GM18507 (cell line): ENCODE measurements at places on chromosomes 1 and 21.
A peak's percentile ranks its signal among the peaks of the same experiment; 100 is the strongest.

DNA sequence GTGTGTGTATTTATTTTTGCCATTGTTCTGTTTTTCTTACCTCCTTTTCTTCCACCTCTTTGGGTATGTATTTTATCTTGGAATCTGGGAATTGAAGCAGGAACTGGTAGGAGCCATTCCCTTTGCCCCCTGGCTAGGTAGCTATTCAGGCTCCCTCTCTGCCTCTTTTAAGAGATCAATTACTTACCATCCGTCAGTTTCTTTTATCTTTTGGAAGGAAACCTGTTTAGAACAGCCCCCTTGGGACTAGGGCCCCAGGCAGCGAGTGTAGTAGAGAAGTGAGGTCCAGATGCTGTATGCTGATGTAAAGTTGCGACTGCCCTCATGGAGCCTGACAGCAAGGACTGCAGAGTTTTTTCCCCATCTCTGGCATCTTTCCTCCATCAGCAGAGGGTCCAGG is 41.6 kb downstream of the KIRREL1 start:
- DNase-seq, result no peak

GRCh38 chr1:111618961-111619634 is 491 bp upstream of the RAP1A start:
- no peak for DNase-seq

DNA sequence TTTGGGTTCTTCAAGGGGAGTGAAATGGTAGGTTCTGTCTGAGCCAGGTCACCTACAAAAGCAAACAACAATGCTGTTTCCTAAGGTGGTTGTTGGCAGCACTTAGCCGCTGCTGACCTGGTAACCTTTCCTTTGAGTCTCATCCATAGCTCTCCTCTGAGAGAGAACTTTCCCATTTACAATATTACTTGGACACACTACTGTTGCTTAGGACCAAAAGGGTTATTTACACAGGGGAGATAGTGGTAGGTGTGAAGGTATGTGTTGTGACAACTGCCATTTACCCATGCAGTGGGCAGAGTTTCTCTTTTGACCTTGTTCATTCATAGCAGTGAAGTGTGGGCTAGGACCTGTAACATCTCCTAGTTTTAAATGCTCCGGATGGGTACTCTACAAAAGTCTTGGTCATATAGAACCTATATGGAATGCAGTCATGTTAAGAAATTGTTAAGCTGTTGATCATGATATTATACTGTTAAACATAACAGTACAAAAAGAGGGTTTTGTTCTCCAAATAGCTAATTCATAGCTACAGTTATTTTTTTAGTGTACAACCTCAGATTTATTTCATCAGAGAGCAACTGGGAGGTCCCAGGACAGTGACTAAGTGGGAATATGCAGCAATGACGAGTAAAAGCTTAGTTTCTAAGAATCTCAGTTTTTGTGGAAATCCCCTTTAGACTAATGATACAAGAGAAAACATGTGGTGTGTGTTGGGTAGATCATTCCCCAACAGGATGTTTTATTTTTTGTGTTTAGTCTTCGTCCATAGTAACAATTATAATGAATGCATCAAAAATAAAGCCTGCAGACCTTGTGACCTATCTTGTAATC is 219.7 kb downstream of the NFIA start:
- DNase-seq, result no peak

- DNase-seq, result no peak
Observed at GRCh38 chr1:9106286-9106685, 22.6 kb downstream of the GPR157 start.

- no peak for DNase-seq
Observed at GRCh38 chr1:65541865-65542264, 121.4 kb downstream of the LEPR start.

DNA sequence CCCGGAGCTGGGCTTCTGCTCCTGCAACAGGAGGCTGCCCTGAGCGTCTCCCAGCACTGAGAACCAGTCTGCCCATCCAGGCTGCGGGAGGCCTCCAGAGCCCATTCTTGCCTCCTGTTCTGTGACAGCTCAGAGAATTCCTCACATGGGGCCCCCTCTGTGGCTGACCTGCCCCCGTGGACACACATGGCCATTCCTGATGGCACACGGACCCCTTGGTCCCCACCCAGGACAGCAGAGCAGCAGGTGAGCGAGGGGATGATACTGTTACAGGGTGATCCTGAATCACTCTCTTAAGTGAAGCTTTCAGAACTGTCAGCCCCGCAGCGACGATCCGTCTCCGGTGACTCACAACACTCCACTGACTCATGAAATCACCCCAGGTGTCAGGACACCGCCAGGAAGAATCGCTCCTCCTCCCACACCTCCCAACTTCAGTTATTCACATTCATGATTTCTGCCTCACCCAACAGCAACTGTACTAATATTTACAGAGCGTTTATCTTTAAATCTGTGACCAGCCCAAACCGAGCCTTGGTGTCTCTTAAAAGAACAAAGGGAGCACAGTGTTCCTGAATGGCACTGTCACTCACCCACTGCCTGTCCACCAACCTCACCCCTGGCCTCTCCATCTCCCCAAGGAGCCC is 22.5 kb downstream of the CHD5 start:
- no peak for DNase-seq

DNA sequence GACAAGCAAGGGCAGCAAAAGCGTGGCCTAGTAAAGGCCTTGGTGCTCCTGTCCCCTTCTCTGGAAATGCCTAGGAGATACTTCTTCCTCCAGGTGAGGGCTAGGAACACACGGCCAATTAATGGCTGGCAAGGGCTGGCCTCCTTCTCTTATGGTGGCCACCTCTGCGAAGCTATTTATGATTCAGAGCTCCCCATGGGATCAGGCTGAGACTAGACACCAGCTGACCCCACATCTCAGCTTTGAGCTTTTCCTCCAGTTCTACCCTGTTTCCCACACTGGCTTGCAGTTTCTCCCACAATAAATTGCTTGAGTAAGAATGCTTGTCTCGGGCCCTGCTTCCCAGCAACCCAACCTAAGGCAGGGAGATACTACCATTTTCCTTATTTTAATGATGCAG is 53.7 kb downstream of the CAMK2N1 start:
- no peak for DNase-seq

GRCh38 chr1:226702957-226703831 is 35.9 kb downstream of the ITPKB start:
- DNase-seq, result peak; percentile 78

GRCh38 chr1:31135973-31136600 is 70.6 kb upstream of the PUM1 start:
- no peak for DNase-seq

DNA sequence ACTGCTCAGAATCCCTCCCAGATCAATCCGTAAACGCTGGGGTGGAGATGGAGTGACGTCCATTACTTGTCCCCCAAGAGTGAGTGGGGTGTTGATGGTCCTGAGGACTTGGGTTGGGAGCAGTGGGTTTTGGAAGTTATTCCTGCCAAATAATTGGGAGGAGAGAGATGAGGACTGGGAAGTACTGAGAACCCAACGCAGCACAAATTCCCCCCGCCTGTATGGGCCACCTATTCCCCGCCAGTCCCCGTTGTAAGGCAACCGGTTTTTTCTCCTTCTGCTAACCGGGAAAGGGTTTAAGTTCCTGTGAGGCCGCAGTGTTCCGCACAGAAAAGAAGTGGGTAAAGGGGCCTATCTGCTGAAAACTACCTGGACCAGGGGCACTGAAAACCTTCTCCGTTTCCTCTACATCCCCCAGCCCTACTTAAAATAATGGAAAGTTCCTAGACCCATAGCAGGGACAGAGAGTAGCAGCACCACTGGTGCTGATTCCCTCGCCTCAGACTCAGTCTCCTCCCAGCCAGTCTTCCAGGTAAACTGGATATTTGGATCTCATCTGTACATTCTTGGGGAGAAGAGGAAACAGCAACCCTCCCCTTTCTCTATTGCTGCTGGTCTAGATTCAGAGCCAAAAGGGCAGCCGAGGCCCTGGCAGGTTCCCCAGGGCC is 738 bp downstream of the LURAP1 start:
- no peak for DNase-seq

DNA sequence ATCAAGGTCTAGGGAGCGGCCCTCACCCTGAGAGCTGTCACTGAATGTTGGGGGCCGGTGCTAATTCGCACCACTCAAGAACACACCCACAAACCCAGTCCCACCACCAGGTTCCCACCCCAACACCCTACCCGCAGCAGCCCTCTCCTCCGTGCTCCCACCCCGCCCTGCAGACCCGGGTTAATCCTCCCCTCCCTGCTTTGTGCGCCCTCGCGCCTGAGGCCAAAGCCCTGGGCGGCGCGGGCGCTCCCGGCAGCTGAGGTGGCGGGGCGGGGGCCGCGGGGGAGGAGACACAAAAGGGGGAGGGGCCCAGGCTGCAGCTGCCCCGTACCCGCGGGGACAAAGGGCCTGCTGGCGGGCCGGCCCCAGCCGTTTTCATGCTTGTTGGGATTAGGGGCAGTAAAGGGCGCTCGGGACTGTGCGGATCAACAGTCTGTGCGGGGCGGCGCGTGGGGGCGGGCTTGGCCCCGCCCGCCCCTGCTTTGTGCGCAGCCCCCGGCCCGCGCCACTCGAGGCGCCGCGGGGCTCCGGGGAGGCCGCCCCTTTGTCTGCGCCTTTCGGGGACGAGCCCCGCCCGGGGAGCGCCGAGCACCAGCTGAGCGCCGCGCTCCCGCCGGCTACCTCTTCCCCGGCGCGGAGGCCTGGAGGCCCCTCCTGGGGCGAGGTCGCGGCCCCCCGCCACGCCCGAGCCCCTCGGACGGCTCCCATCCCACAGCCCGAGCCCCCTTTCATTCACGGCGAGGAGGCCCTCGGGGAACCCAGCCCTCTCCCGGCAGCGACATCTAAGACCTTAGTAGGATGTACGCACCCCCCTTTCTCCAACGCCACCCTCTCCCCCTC is 10.9 kb downstream of the C1orf216 start:
- no peak for DNase-seq

DNA sequence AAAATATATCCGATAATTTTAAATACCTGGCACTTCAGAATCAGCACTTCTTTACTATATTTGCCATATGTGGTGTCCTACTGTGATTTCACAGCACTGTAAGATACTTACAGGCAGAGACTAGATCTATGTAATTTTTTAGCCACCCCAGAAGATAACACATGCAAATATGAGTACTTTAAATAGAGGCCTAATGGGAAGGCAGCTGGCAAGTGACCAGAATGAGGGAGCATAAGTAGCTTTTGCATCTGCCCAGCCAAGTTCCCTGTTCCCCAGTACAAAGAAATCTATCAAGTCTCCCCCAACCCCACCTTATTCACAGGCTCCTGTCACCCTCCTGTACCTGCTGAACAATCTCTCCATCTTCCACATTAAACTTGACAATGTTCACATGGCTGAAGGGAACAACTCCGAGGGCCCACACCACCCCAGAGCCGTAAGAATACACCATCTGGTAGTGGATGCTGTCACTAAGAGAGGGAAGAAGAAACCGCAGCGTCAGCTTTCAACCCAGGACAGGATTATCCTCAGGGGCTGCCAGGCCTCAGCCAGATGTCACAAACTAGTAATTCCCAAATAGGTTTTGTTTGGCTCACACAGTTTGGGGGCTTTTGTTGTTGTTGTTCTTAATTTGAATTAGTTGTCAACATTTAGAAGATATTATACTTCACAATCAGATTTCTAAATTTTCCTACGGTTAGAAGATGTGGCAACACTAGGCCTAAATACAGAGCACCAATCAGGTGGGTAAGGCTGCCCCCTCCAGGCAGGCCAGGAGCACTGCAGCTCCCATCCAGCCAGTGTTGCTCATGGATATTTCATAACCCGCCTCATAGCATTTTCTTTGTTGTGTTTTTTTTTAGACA is 10.4 kb downstream of the EMC1 start:
- peak; percentile 47 for DNase-seq

- peak; percentile 22 for DNase-seq
Observed at GRCh38 chr1:211259638-211260126, 516 bp downstream of the RCOR3 start.

DNA sequence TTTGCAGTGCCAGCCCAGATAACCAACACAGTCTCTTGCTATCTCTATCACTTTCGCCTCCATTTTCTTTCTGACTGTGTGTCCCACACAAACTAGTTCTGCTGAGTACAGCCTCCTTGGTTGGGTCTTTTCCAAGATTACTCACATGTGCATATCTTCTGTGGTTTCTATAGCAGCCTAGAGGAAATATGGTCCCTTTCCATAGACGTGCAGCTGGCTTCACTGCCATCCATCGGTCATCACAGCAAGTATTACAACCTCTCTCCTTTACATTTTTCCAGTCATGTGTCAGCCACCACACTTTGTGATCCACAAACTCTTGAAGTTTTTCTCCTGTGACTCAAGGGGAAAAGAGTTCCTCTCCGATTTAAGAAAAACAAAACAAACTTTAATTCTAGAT is 893.4 kb upstream of the ADGRL4 start:
- DNase-seq, result no peak

GRCh38 chr1:93692983-93693591 is 11.4 kb upstream of the BCAR3 start:
- DNase-seq, result no peak

DNA sequence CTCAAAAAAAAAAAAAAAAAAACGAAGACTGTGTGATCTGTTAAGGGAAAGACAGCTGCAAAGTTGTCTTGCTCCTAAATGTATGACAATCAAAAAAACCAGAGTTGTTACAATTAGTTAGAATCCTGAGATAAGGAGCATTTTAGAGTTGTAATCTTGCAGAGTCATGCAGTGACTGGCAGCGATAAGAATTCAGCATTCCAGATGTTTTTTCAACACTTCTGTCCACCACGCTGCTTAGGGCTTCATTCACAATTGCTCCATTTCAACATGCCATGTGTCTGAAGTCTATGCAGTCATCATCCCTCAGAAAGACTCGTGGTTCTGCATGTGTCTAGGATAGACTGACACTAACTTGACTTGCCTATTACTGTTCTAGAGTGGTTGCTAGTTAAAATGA is 102.4 kb upstream of the BACE2 start:
- no peak for DNase-seq

GRCh38 chr21:34372321-34372720 is 3.0 kb upstream of the SMIM11 start:
- no peak for DNase-seq

GRCh38 chr1:15810073-15810472 is 2.6 kb upstream of the UQCRHL start:
- DNase-seq, result no peak

GRCh38 chr1:147492207-147492606 is 49.1 kb upstream of the BCL9 start:
- no peak for DNase-seq

DNA sequence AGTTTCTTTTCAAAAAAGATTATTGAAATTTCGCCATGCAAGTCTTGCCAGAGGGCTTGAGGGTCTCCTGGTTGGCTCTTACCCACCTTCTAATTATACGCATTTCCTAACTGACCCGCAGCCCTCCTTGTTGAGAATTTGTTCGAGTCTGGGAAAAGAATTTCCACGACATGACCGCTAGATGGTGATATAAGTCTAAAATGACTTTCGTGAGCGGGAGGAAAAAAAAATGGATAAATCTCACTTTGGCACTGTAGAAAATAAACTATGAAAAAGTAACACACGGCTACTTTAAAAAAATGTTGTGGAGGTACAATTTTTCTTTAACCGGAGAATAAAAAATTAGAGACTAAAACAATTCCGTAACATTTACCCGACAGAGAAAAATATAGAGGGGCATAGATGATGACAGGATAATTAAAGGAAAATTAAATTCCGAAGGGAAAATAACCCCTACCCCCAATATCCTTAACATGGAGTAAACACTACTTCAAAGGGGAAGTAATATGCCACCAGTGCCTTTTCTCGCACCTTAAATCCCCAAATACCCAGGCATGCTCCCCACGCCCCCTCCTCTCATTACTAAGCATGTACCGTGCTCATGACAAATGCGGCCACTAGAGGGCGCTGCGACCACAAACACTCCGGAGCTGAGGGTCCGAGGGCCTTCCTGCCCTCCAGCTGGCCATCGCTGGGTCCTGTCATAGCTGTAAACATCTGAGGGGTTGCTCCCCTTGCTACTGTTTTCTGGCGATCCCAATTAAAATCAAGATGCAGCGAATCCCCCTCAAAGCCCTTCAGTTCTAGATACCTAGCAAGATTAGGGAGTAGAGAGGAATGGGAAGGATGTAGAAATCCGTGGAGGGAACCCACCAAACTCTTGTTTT is 266.9 kb downstream of the ASTN1 start:
- peak; percentile 25 for DNase-seq
